Esophagus squamous epithelium (tissue), 5 donors: ENCODE measurements at places on chromosomes 2 and 18. TPM values are rescaled to one million over a fixed set of nuclear protein-coding genes. Genes with fewer than 3 reads are reported as not detected.

CMPK2 gene
- total RNA-seq, result 1.7 TPM

XIRP2 gene
- total RNA-seq, result not detected

DCDC2C gene
- total RNA-seq, result not detected

MATN3 gene
- total RNA-seq, result 1.3 TPM

FN1 gene
- total RNA-seq, result 170 TPM

SCN3A gene
- total RNA-seq, result 0.83 TPM

SEPTIN10 gene
- total RNA-seq, result 132 TPM

NAT8 gene
- not detected for total RNA-seq

GRCh38 chr2:103605071-103605780 is 843.4 kb downstream of the TMEM182 start:
- DNase-seq, result no peak

DNA sequence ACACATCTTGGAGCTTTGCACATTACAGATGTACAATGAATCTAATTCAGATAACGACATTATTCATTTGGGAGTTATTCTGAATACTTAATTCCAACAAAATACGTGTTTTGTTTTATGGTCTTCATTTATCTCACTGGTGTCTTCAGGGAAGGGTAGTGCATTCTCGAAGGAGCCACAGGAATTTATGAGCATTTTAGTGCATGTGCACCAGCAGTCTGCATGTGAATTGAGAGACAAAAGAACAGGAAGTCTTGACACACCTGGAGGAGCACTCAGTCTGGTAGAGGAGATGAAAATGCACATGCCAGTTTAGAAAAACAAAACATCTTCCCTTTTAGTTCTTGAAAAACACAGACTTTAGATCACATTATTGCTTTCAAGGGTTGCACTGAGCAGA is 228.7 kb downstream of the LRATD1 start:
- DNase-seq, result no peak

DNA sequence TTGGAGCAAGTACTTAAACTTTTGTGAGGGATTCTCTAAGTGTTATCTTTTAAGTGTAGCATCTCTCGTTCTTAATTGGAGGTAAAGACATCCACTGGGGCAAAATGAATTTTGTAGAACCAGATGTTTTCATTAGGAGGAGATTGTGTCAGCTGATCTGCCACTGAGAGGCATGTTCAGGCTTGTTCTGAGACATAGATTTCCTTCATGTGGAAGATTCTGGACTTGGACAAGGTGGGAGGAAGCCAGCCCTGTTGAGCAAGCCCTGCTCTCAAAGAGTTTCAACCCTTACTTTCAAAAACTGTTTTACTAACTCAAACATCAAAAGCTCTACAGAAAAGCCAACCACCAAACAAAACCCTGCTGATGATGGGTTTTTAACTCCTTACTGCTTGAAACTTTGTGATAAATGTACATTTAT is 6.5 kb downstream of the MAP4K4 start:
- no peak for DNase-seq

GRCh38 chr2:171584001-171584400 is 61.7 kb downstream of the CYBRD1 start:
- no peak for DNase-seq

DNA sequence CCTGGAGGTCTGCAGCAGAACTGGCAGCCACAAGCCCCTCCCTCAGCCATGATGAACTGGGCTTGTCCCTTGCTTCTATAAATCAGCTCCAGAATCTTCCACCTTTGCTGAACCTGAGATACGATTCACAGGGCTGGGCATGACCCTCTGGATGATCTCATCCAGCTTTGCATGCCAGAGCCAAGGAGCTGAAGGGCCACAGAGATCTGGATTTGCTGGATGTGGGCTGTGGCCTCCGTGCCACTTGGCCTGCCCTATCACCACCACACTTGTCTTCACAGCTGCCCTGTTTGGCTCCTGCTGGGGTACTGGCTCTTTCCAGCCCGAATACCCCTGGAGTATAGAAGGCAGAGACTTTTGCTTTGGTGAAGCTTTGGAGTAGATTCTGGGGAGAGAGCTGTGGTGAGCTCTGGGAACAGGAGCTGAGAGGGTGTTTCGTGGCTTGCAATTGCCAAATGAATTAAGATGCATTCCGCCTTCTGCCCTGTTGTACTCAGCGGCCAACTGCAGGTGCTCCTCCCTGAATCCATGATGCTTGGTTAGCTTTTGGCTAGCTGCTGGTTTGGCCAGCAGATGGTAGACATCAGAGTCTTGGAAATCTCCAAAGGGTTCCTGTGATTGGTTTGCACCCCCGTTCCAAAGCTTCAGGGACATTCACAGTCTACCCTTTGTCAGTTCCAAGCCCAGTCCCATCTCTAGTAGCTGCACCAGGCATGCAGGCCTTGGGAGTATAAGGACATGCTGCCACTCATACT is 30.9 kb upstream of the GIGYF2 start:
- no peak for DNase-seq

GRCh38 chr2:191951832-191952231 is 104.9 kb upstream of the CAVIN2 start:
- no peak for DNase-seq

DNA sequence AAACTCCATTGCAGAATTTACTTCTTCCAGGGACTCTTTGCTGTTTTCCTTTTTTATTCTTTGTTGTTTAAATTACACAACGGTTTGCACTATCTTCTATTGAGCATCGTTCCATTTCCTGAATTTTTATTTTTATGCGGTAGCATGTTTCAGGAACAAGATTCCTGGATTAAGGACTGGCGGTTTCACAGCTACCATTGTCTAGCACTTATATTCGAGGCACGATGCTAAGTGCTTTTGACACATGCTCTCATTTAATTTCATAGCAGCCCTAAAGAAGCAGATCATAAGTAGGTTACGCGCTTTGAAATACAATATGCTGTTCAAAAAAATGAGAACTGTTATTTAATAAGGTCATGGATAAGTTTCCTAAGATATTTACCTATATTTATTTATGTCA is 354.4 kb downstream of the ARL6IP6 start:
- DNase-seq, result no peak

GRCh38 chr2:207847098-207847806 is 77.5 kb upstream of the FZD5 start:
- DNase-seq, result no peak

GRCh38 chr2:75204833-75205232 is 5.5 kb upstream of the TACR1 start:
- DNase-seq, result no peak

DNA sequence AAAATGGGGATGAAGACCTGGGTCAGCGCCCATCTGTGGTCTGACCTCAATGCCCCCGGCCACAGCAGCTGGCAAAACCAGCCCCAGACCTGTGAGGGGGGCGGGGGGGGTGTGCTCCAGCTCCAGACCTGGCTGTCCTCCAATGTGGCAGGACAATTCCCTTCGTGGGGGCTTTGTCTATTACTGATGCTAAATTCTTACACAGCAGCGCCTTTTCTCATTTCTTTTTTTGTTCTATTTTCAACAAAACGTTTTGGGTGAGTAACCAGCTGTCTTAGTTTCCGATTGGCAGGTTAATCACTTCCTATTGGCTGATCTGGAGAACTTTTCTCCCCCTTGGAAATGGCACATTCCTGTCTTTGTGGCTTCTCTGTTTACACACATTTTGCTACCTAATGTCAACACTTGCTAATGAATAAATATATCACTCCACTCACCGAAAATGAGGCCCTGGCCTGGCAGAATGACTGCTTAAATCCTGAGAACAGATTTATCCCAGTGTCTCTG is 4.4 kb downstream of the SMAD7 start:
- no peak for DNase-seq

GRCh38 chr2:231853105-231853504 is 66.9 kb downstream of the COPS7B start:
- DNase-seq, result no peak

DNA sequence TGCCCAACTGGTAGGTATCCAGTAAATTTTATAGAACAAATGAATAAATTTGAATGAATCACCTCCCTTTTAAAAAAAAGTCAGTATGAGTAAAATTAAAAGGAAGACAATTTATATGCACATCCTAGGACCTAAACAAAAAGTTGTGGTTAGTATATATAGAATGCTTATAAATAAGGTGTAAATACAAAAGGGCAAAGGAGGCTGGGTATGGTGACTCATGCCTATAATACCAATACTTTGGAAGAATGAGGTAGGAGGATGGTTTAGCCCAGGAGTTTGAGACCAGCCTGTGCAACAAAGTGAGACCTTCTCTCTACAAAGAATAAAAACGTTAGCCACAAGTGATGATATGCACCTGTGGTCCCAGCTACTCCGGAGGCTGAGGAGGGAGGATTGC is 12.8 kb downstream of the C2orf69 start:
- no peak for DNase-seq

GRCh38 chr18:27121108-27121507 is 64.0 kb downstream of the CHST9 start:
- DNase-seq, result no peak

GRCh38 chr2:190636361-190636760 is 12.5 kb upstream of the NAB1 start:
- no peak for DNase-seq

DNA sequence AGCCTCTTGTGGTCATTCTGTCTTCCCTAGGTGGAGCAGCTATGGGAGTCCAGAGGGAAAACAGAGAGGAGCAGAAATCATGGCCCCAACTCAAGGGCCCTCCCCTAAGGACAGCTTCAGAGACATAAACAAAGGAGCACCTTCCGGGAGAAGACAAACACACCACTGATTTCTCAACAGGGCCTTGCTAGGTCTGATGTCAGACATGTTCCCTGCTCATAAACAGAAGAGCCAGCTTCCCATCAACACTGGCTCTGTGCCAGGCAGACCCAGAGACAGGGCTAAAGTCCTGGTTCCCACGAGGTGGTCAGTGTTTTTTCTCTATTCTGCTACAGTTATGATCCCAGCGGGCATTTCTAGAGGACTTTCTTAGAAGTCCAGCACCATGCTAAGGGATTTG is 19.3 kb downstream of the CXCR2 start:
- DNase-seq, result no peak

DNA sequence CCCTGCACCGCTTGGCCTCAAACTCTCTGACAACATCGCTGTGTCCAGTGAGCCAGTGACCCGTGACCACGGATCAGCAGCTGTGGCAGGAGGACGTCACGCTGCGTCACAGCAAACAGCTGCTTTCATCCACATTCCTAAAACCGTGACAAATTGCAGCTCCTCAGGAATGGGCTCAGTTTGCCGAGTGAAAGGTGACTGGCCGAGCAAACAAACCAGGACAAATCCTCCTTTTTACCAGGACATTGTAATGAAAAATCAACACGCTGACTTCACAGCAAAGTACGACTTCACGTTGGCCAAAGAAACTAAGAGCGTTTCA is 57.6 kb downstream of the PXDN start:
- DNase-seq, result no peak

DNA sequence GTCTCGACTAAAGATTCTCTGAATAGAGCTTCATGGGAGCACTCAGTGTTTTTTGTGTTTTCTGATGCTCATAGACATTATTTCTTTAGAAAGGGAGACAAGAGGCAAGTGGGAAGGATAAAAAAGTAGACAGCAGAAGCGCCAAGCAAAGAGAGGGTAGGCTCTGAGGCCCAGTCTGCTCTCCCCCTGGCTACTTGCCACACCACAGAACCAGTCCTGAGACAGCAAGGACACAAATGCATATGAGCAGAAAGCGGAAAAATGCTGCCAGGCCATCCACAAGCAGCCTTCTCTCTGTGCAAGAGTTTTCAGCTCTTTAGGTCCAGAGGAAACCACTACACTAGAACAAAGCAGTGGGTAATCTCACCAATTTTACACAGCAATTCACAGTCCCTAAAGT is 285.4 kb downstream of the ZNF521 start:
- DNase-seq, result no peak

DNA sequence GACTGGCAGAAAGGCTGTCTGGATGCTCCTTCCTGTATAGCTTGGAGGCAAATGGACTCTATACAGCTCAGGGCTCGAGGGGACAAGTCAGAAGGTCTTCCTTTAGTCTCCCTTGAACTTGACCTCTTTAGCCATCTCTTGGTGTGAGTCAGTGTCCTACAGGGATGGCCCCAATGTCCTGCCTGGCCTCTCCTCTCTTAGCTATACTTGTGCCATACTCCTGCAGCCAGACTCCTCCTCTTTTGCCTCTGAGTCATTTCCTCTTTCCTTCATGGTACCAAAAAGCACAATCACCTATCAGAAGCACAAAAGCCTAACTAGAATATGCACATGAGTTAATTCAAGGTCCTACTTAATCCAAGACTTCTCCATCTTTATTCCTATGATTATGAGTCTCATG is 112.7 kb downstream of the XRCC5 start:
- no peak for DNase-seq

DNA sequence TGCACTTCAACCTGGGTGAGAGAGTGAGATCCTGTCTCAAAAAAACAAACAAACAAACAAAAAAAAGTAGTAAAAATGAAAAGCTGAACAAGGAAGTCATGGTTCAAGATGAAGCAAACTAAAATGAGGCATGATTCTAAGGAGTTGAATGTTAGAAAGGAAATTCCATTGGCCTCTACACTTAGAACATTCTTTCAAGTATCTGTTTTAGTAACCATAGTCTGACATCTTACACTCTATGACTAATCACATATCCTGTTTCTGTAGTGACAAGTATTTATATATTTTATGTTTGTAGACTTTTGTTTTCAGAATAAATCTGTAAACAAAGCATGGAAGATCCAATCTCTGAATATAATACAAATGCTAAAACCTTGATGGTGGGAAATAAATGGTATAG is 164.1 kb downstream of the KIAA1328 start:
- DNase-seq, result no peak

GRCh38 chr2:239966853-239967552 is 58.1 kb downstream of the NDUFA10 start:
- DNase-seq, result no peak

- no peak for DNase-seq
These were observed 19.6 kb upstream of the SERPINB11 start for GRCh38 chr18:63683152-63683551.

DNA sequence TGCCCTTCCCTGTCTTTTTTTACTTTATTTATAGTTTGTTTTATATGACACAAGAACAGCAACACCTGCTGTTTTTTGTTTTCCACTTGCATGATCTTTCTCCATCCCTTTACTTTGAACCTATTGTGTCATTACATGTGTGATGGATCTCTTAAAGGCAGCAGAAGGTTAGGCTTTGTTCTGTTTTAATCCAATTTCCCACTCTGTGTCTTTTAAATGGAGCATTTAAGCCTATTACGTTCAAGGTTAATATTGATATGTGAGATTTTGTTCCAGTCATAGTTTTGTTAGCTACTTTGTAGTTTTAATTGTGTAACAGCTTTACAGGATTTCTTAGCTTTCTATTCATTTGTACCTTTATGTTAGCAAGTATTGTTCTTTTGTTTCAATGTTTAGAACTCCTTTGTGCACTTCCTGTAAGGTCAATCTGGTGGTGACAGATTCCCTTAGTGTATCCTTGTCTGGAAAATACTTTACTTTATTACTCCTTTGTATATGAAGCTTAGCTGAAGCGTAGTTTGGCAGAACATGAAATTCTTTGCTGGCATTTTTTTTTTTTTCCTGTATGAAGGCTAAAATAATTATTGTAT is 1443.0 kb upstream of the LRRTM1 start:
- no peak for DNase-seq

DNA sequence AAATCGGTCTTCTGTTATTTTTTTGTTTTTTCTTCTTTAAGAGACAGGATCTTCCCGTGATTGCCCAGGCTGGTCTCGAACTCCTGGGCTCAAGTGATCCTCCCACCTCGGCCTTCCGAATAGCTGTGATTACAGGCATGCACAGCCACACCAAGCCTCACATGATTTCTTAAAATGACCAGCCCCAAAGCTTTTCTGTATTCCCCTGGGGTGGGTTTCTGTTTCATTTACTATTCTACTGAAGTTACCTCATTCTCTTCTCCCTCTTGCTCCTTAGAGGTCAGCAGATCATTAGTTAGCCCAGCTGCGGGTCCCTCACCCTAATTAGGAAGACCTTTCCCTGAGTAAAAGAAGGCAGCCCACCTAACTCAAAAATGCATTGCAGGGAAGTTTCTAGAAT is 27.6 kb downstream of the SLC1A4 start:
- no peak for DNase-seq
